ENCODE measurements at places on chromosomes 2 and 18.
A peak's percentile ranks its signal among the peaks of the same experiment; 100 is the strongest.

GRCh38 chr2:216634370-216635148 is 1.3 kb downstream of the IGFBP2 start:
- DNase-seq: no peak

GRCh38 chr18:58754544-58755068 is 83.3 kb downstream of the MALT1 start:
- DNase-seq: no peak

- DNase-seq: peak; percentile 30
Measured at GRCh38 chr18:830315-830901, 18.4 kb upstream of the YES1 start.

- no peak for DNase-seq
Measured at GRCh38 chr18:36412778-36413177, 115.3 kb downstream of the FHOD3 start.

- no peak for DNase-seq
Measured at GRCh38 chr2:232139171-232139594, 177.7 kb downstream of the DIS3L2 start.

- DNase-seq: no peak
Measured at GRCh38 chr2:174487820-174488162, 962 bp upstream of the GPR155 start.

DNA sequence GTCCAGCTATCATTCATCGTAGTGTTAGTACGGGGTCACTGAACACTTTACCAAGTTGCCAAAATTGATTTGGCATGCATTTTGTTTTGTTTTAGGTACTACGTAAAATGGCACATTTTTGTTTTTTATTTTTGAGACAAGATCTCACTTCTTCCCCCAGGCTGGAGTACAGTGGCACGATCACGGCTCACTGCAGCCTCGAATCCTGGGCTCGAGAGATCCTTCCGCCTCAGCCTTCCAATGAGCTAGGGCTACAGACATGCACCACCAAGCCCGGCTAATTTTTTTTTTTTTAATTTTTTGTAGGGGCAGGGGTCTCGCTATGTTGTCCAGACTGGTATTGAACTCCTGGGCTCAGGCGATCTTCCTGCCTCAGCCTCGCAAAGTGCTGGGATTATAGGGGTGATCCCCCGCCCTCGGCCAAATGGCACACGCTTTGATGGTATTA is 786 bp downstream of the TAF1B start:
- DNase-seq: no peak

- DNase-seq: no peak
Measured at GRCh38 chr2:124810132-124810531, 785.0 kb downstream of the CNTNAP5 start.

DNA sequence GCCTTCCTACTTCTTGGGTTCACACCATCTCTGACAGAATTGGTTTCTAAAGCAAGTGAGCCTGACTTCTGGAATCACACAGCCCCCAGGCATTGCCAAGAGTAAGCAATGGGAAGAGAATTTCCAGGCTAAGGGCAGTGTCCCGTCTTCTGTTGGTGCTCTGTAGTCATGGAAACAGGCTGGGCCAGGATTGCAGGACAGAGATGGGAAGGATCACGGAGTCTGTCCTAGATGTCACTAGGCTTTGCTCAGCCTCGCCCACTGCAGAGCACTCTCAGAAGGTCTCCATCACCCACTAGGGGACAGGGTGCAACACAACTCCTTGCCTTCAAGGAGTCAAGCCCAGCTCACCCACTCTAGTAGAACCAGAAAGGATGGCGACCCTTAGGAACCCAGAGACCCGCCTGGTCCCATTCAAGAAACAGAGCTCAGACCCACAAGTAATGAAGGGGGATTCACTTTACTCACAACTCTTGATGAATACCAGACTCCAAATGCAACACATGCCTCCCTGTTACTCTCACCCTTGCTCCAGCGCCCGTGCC is 48.6 kb upstream of the TEX51 start:
- DNase-seq: no peak

- DNase-seq: no peak
Measured at GRCh38 chr18:6782861-6783260, 53.3 kb downstream of the ARHGAP28 start.

DNA sequence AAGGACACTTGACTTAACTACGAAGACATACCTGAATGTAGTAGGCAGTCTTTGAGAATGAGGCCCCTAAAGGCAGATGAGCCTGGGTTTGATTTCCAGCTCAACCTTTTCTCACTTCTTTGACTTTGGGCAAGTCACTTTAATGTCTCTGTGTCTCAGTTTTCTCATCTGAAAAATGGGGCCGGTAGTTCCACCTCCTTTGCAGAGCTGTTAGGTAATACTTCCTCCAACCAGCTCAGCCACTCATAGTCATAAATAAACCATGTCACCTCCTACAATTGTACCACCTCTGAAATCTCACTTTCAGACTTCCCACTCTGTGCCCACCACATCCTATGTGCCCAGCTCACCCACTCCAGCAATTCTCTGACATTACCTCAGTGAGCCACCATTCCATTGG is 10.4 kb downstream of the ARHGAP25 start:
- DNase-seq: no peak

DNA sequence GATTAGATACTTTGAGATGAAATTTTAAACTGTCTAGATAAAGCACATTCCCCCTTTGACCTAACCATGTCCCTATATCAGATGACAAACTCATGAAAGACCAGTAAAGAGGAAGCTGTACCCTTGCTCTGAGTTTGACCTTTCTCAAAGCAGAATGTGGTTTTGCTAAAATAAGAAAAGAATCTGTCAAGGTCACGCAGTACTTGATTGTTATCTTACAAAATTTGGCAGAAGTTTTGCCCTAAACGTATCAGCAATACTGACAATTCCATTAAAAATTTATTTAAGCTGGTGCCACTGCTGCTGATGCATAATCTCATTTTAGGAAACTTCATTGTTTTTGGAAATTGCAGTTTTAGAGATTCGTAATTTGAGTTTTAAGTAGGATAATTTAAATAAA is 31.2 kb upstream of the GALM start:
- no peak for DNase-seq

GRCh38 chr2:149819356-149819957 is 231.9 kb upstream of the MMADHC start:
- DNase-seq: no peak

DNA sequence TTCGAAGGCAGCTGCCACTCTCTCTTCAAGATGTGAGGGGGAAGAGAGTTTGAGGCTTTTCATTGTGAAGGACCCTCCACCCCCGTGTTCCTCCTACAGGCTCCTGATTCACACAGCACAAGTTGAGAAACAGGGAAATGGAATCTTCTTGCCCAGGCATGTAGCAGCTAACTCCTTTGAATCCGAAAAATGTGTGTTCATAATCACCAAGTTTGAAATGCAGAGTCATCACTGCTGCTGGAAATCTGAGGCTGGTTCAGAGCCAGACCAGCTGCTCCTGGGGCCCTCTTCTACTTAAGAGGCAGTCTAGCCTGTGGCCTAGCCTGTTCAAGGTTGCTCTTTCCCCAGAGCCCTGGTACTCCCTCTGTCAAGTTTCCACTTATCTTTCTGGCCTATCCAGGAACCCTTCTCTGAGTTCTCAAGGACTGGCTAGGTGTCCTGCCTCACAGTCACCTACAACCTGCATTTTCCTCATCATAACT is 166.4 kb downstream of the TMEM247 start:
- DNase-seq: no peak

- DNase-seq: no peak
Measured at GRCh38 chr2:132609101-132609890, 60.7 kb downstream of the LYPD1 start.

DNA sequence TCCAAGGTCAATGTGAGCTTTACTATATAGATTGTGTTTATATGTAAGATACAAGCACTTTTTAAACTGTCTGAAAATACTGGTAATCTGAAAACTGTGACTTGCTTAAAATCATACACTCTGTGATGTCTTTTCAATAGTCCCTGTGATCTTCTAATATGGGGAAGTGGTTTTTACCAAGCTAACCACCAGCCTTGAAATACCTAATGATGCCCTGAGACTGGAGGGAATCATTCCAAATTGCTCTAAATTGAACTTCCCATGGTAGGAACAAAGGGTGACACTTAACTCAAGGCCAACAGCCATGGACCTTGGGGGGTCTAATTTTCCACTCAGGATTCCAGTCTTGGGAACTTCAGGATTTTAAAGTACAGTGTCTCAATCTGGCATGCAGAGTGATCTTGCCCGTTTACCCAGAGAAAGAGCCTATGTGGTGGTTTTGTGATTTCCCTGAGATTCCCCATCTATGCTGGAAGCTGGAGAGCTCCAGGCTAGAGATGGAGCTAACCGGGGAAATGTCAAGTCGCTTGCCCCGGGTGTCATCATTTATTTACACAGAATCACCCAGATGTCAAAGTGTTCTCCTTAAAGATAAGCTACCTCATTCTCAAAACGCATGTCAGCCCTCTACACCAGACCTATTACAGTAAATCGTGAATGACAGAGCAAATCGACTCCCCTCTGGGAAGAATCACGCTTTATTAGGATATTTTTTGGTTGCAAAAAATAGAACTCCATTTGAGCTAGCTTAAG is 198.5 kb downstream of the SP3 start:
- no peak for DNase-seq

GRCh38 chr2:226649871-226650660 is 149.6 kb downstream of the IRS1 start:
- DNase-seq: no peak

GRCh38 chr2:233464056-233464455 is 102.5 kb downstream of the USP40 start:
- DNase-seq: no peak

All from activated CD8-positive, alpha-beta memory T cell treated with anti-CD3 and anti-CD28 coated beads for 1 hour (primary cell).